Thoracic aorta endothelial cell (primary cell): ENCODE measurements at places on chromosomes 16 and 17. TPM values are rescaled to one million over a fixed set of nuclear protein-coding genes. Genes with fewer than 3 reads are reported as not detected.

The TSC2 gene
- 56.4 and 61.7 TPM in 2 replicates for total RNA-seq

The ROGDI gene
- 7.4 and 8.0 TPM in 2 replicates for total RNA-seq

The SLC52A1 gene
- 0.07 TPM in 1 of 2 replicates, not detected in the other for total RNA-seq

The SLC4A1 gene
- total RNA-seq: not detected in 2 replicates

The SLFN14 gene
- not detected in 2 replicates for total RNA-seq

The LGALS9 gene
- 5.6 and 12.3 TPM in 2 replicates for total RNA-seq

The TSPAN10 gene
- total RNA-seq: 0.14 and 0.53 TPM in 2 replicates

The RHBDL3 gene
- 0.07 TPM in 1 of 2 replicates, not detected in the other for total RNA-seq

The KRT222 gene
- total RNA-seq: not detected in 2 replicates

The MCRIP1 gene
- 57.1 and 68.8 TPM in 2 replicates for total RNA-seq

The TMIGD1 gene
- not detected in 2 replicates for total RNA-seq

The UBALD1 gene
- total RNA-seq: 5.7 and 6.1 TPM in 2 replicates

The BAIAP3 gene
- 0.29 and 0.53 TPM in 2 replicates for total RNA-seq

The SYT17 gene
- 0.53 and 0.65 TPM in 2 replicates for total RNA-seq

The TGFB1I1 gene
- total RNA-seq: 64.1 and 64.8 TPM in 2 replicates

The GIT1 gene
- 59.8 and 75.4 TPM in 2 replicates for total RNA-seq

The KRT39 gene
- total RNA-seq: not detected in 2 replicates

The PDILT gene
- total RNA-seq: not detected in 2 replicates

The CYGB gene
- 0.29 and 0.66 TPM in 2 replicates for total RNA-seq

The GNGT2 gene
- total RNA-seq: 3.2 and 3.3 TPM in 2 replicates

The MT1M gene
- 2.4 and 2.5 TPM in 2 replicates for total RNA-seq

The SPNS2 gene
- 12.1 and 13.4 TPM in 2 replicates for total RNA-seq

The ZC3H18 gene
- total RNA-seq: 22.9 and 25.0 TPM in 2 replicates

The DNAAF1 gene
- 0.14 TPM in 1 of 2 replicates, not detected in the other for total RNA-seq

The CX3CL1 gene
- total RNA-seq: 0.27 and 1.7 TPM in 2 replicates

The COX11 gene
- total RNA-seq: 41.5 and 52.3 TPM in 2 replicates

The PPY gene
- not detected in 2 replicates for total RNA-seq

The TCAP gene
- 0.13 and 0.36 TPM in 2 replicates for total RNA-seq

The INCA1 gene
- 0.22 and 0.27 TPM in 2 replicates for total RNA-seq

The APOBR gene
- total RNA-seq: not detected in 2 replicates

The TMC7 gene
- total RNA-seq: 4.2 and 5.6 TPM in 2 replicates

The CLEC19A gene
- total RNA-seq: not detected in 2 replicates

The UBB gene
- total RNA-seq: 1,166 and 1,236 TPM in 2 replicates

The ABCA6 gene
- total RNA-seq: 32.7 and 36.3 TPM in 2 replicates

The MYOCD gene
- not detected in 2 replicates for total RNA-seq

The CRHR1 gene
- not detected in 2 replicates for total RNA-seq

The KRT24 gene
- not detected in 2 replicates for total RNA-seq

The SLC25A10 gene
- 16.2 and 23.7 TPM in 2 replicates for total RNA-seq

The CTF1 gene
- total RNA-seq: 0.13 and 0.14 TPM in 2 replicates
